ENCODE measurements at places on chromosomes 4 and X. TPM values are rescaled to one million over a fixed set of nuclear protein-coding genes. Genes with fewer than 3 reads are reported as not detected.

The GABRQ gene
- total RNA-seq: not detected

The MAGEA8 gene
- total RNA-seq: not detected

The CD40LG gene
- not detected for total RNA-seq

The SYNPO2 gene
- total RNA-seq: not detected

The ASMTL gene
- 6.3 TPM for total RNA-seq

The CFAP47 gene
- total RNA-seq: not detected

The SMIM31 gene
- not detected for total RNA-seq

The GUF1 gene
- total RNA-seq: 26.6 TPM
